ENCODE measurements at places on chromosomes 7 and 10. TPM values are rescaled to one million over a fixed set of nuclear protein-coding genes. Genes with fewer than 3 reads are reported as not detected.

DNA sequence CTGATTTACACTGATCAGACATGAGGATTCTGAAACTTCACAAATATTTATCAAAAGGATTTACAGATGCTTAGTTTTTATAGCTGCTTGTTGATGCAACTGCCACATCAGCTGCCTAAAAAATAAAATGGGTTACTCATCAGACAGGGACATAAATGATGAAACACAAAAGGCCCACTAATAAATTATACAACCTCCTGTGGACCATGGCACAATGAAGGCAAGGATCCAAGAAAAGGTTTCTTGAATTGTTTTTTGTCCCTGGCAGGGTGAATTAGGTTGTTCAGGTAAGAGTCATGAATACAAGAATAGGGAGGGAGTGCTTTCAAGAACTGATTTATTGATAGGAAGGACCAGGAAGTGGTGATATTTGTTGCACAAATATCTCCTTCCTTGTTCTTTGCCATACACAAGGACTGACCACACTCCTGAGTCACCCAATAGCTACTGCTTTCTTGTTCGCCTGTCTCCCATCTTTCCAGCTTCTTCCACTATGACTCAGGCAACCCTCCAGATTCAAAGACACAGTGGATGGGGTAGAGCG is 234.5 kb downstream of the AHR start:
- H3K27ac ChIP-seq = no peak overlapping the region
- H3K4me1 ChIP-seq = no peaks in the 10 kb centered on the region
- H3K4me3 ChIP-seq = no peak overlapping the region

- H3K4me1 ChIP-seq = no peaks in the 10 kb centered on the region
- no peak overlapping the region for H3K27ac ChIP-seq
- no peak overlapping the region for H3K4me3 ChIP-seq
- no peak for DNase-seq
- H3K36me3 ChIP-seq = no peaks in the 10 kb centered on the region
Measured at GRCh38 chr10:121631365-121632029, 33.3 kb upstream of the FGFR2 start.

DNA sequence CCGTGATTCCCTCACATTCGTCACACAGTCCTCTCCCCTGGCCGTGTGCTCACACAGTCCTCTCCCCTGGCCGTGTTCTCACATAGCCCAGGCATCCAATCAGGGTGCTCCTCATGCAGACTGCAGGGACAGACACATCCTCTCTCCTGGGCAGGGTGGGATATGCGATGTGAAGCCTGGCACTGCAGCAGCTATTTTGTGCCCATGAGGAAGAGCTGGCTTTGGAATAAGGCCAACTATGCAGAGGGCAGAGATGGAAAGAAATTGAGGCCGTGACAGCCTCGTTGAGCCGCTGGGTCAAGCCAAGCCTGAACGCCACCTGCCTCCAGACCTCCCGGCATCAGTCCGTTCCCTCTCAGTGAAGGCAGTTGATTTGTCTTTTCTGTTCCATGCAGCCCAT is 35.8 kb downstream of the FOXL3 start:
- no peaks in the 10 kb centered on the region for H3K36me3 ChIP-seq
- no peaks in the 10 kb centered on the region for H3K27me3 ChIP-seq
- no peaks in the 10 kb centered on the region for H3K4me1 ChIP-seq
- DNase-seq = no peak

CCL24 gene
- not detected for total RNA-seq
